Mesendoderm (in vitro differentiated cells): ENCODE measurements at places on chromosomes 16 and 17.

- peak; percentile 58 for DNase-seq
Observed at GRCh38 chr16:81004646-81005353, 1.9 kb downstream of the CMC2 start.

DNA sequence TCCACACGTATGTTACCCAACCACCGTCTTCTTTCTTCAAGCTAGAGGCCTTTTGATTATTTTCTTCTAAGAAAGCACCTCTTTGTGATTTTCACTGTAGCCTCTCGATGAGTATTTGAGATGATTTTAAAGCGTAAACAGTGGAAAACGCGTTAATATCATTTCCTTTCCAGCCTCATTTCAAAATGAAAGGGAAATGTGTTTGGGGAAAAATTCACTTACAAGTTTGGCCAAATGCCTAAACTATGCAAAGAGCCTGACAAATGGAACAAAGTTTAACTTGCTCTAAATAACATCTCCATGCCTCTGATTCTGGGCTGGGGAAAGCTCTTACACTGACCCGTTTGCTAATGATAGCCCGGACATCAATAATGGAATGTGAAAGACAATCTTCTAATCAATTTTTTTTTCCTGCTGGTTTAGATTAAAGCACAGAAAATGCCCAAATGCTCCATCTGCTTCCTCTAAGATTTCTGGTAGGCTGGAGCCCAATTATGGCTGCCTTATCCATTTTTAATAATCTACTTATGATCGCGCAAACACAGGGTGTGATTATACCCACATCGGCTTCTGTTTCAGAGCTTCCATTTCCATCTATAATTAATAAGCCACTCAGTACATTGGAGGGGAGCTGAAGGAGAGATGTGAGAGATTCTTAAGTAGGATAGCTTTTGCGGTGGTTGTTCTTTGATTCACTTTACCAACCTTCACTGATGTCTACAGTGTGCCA lies 43.5 kb downstream of the HS3ST2 start:
- DNase-seq = no peak

- no peak for DNase-seq
Observed at GRCh38 chr16:86608301-86608747, 30.0 kb downstream of the FOXL1 start.

DNA sequence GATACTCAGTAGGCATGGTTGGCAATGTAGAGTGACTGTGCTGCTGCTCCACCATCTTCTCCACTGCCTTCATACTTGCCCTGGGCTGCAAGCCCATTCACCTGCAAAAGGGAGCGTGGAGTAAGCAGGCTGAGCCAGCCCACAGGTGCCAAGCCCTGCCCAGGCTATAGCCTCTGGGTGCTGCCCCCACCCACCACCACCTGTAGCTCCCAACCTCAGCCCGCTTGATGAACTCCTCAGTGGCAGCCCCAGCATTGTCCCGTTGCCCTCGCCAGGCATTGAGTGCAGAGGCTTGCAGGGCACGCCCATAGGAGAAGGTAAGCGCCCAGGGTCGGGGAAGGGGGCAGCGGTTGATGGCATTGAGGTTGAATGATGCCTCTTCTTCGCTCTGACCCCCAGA lies 2.2 kb upstream of the PIGS start:
- no peak for DNase-seq

GRCh38 chr17:42895185-42895555 lies 5.4 kb upstream of the G6PC1 start:
- DNase-seq = no peak

- no peak for DNase-seq
Observed at GRCh38 chr16:10539236-10539635, 41.2 kb downstream of the EMP2 start.

- DNase-seq = no peak
Observed at GRCh38 chr17:10598621-10599020, 49.2 kb upstream of the MYH2 start.

DNA sequence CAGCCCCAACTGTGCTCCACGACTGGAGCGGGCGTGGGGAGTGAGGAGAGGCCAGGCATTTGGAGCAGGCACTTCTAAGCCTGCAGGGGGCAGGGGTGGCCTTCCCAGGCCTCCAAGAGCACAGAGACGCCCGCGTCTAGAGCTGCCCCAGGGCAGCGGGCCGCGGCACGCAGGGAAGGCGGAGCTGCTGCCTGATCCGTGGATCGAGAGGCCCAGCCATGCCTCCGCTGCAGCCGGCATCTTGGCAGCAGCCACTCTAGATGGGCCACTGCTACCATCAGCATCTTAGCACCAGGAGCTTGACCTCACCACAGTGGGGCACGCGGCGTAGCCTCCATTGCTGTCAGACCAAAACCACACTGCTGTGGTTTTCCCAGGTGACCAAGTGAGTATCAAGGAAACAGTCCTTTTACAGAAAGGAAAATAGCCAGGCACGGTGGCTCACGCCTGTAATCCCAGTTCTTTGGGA lies 20.4 kb upstream of the WDR45B start:
- DNase-seq = peak; percentile 88

DNA sequence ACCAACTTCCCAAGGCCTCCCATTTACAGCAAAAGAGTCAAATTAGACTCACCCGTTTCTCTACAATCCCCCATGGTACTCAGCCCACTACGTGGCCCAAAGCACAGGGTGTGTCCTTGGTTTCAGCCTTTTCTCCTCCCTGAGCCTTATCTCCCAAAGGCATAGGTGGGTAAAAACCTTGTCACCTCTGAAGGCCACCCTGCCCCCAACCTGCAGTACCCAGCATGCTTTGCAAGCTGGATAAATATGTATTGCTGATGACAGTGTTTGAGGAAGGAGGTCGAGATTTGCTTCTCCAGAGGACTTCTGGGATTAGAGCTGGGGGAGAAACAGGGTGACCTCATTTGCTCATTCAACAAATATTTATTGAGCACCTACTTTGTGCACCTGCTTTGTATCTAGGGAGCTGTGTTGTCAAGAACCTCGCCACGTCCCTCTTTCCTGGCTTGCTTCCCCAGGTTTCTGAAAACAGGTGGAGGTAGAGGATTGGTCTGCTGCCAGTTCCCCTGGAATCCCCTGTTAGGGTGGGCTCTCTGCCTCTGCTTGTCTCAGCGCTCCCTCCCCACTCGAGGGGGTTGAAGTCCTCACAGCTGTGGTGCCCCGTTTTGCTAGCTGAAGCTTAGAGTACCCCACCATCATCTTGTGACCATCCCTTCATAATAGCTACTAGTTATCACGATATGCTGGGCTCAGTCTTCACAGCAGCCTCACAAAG lies 3.0 kb downstream of the LASP1 start:
- DNase-seq = no peak

DNA sequence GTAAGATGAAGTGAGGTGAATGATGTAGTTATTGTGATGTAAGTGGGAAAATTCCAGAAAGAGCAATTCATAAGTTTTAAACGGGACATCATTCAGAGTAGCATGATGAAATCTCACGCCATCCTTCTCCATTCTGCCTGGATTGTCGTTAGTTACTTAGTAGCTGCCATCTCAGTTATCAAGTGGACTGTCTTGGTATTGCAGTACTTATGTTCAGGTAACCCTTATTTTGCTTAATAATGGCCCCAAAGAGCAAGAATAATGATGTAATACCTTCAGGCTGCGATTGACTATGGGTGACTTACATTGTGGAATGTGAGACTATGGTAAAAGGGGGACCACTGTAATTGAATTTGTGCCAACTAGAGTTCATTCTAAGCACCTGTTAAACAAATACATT lies 234.1 kb upstream of the TOM1L1 start:
- DNase-seq = peak; percentile 52
